Small intestine (tissue), 16 donors: ENCODE measurements at places on chromosomes 3 and 15. TPM values are rescaled to one million over a fixed set of nuclear protein-coding genes. Genes with fewer than 3 reads are reported as not detected.

- no peaks in the 10 kb centered on the region for H3K4me1 ChIP-seq
- no peaks in the 10 kb centered on the region for H3K27me3 ChIP-seq
- no peak overlapping the region for H3K4me3 ChIP-seq
- H3K27ac ChIP-seq, result no peak overlapping the region
- peaks cover 52% of the 10 kb centered on the region for H3K36me3 ChIP-seq
- no peak for DNase-seq
These were observed 60.0 kb downstream of the CCK start for GRCh38 chr3:42205800-42206514.

GRCh38 chr15:31161951-31162350 is 60.4 kb upstream of the TRPM1 start:
- peaks cover 3% of the 10 kb centered on the region for H3K4me1 ChIP-seq
- H3K4me3 ChIP-seq, result no peak overlapping the region
- DNase-seq, result no peak
- no peaks in the 10 kb centered on the region for H3K36me3 ChIP-seq
- no peaks in the 10 kb centered on the region for H3K27me3 ChIP-seq

The TADA3 gene
- polyA plus RNA-seq, result 43.0 TPM

The MYO9A gene
- polyA plus RNA-seq, result 10.1 TPM

The LRRC31 gene
- 26.4 TPM for polyA plus RNA-seq

GRCh38 chr3:72492240-72492639 is 356.0 kb downstream of the SHQ1 start:
- H3K27ac ChIP-seq, result no peak overlapping the region
- no peaks in the 10 kb centered on the region for H3K27me3 ChIP-seq
- H3K36me3 ChIP-seq, result no peaks in the 10 kb centered on the region
- H3K4me3 ChIP-seq, result no peak overlapping the region
- no peaks in the 10 kb centered on the region for H3K4me1 ChIP-seq

GRCh38 chr3:35971686-35972085 is 332.4 kb downstream of the ARPP21 start:
- no peak for DNase-seq
- no peaks in the 10 kb centered on the region for H3K27me3 ChIP-seq
- H3K4me1 ChIP-seq, result no peaks in the 10 kb centered on the region

DNA sequence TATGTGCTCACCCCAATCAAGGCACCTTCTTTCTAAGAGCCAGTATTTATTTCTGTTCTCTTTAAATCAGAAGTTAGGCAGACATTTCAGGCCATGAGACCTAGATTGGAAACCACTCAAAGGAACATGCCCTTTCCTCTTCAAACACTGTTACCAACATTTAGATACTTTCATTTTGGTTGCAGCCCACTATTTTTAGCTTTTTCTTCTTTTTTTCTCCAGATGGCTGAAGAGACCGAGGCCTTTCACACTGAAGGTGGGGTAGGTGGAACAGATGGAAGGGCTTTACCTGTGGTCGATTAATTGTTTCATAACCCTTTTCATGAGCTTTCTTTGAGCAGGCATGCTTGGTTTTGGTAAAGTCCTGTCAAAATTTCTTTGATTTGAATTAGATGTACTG is 10.9 kb upstream of the LZTFL1 start:
- no peaks in the 10 kb centered on the region for H3K36me3 ChIP-seq
- no peaks in the 10 kb centered on the region for H3K27me3 ChIP-seq
- no peaks in the 10 kb centered on the region for H3K4me1 ChIP-seq
- peak overlapping the region; percentile 38 for H3K27ac ChIP-seq

- no peak overlapping the region for H3K27ac ChIP-seq
- no peaks in the 10 kb centered on the region for H3K27me3 ChIP-seq
- DNase-seq, result no peak
- no peak overlapping the region for H3K4me3 ChIP-seq
These were observed 73.3 kb downstream of the MRPL46 start for GRCh38 chr15:88393719-88394519.

GRCh38 chr3:81995329-81995728 is 233.9 kb upstream of the GBE1 start:
- H3K36me3 ChIP-seq, result no peaks in the 10 kb centered on the region
- H3K27ac ChIP-seq, result no peak overlapping the region
- no peak overlapping the region for H3K4me3 ChIP-seq
- no peak for DNase-seq
- H3K27me3 ChIP-seq, result no peaks in the 10 kb centered on the region

The BFSP2 gene
- polyA plus RNA-seq, result 1.3 TPM

The CFAP91 gene
- polyA plus RNA-seq, result 0.43 TPM

DNA sequence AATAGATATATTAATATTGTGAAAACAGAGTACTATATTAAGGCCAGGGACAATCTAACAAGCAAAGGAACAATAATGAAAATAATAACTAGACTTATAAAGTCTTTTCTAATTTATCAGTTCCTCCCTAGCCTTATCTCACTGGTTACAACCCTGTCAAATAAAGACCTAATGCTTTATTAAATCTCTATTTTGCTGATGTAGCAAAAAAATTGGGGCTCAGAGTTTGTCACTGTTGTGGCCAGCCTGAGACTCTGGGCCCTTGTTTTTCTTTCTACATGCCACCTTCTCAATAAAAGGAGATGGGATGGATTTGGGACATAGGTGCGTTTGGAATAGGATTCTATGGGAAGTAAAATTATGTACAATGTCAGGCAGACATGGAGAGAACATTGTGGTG is 937.0 kb downstream of the IGSF11 start:
- no peaks in the 10 kb centered on the region for H3K36me3 ChIP-seq
- DNase-seq, result no peak
- no peak overlapping the region for H3K4me3 ChIP-seq

- peak; percentile 48 for DNase-seq
- H3K27ac ChIP-seq, result no peak overlapping the region
- no peak overlapping the region for H3K4me3 ChIP-seq
- H3K36me3 ChIP-seq, result no peaks in the 10 kb centered on the region
These were observed 25.2 kb downstream of the OXNAD1 start for GRCh38 chr3:16290007-16290826.

DNA sequence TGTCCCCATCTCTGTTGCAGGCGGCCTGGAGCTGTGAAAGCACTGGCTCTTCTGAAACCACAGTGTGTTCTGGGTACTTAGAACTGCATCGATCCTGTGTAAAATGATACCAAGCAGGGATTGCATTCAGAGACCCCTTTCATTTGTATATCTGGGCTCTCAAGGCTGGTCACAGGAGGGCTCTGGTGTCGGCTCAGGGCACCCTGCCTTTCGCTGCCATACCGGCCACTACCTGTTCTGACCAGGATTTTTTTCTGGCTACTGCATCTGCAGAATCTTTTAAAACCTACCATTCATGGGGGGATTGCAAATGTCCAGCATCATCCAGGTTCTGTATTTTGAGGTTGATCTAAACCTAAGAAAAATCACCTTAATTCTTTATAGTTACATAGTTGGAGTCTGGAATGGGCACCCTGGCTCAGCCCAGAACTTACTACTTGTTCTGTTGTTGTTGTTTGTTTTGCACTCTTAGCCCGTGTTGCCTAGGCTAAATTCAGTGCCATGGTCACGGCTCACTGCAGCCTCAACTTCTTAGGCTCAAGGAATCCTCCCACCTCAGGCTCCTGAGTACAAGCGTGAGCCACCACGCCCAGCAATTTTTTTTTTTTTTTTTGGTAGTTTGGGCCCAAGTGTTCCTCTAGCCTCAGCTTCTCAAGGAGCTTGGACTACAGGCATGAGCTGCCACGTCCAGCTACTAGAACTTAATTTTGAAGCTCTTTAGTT is 52.7 kb downstream of the TRIM71 start:
- no peak overlapping the region for H3K4me3 ChIP-seq
- H3K36me3 ChIP-seq, result no peaks in the 10 kb centered on the region
- H3K27ac ChIP-seq, result no peak overlapping the region
- no peak for DNase-seq

DNA sequence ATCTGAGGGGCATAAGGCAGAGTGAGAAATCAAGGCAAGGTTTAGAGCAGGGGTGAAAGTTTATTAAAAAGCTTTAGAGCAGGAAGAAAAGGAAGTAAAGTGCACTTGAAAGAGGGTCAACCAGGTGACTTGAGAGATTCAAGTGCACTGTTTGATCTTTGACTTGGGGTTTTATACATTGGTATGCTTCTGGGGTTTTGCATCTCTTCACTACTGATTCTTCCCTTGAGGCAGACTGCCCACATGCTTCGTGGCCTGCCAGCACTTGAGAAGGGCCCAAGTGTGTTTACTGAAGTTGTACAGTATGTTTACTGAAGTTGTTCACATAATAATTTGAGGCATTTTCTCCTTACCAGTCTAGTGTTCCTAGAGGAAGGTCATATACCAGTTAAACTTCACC is 367.0 kb upstream of the UBE2E2 start:
- H3K36me3 ChIP-seq, result no peaks in the 10 kb centered on the region
- no peak for DNase-seq
- no peaks in the 10 kb centered on the region for H3K4me1 ChIP-seq
- H3K27ac ChIP-seq, result peak overlapping the region; percentile 39
- H3K27me3 ChIP-seq, result no peaks in the 10 kb centered on the region

The CLRN1 gene
- polyA plus RNA-seq, result 4.3 TPM

- no peak overlapping the region for H3K27ac ChIP-seq
- H3K4me3 ChIP-seq, result no peak overlapping the region
- H3K27me3 ChIP-seq, result no peaks in the 10 kb centered on the region
- no peaks in the 10 kb centered on the region for H3K4me1 ChIP-seq
These were observed 78.9 kb downstream of the RBPMS2 start for GRCh38 chr15:64696481-64696880.

DNA sequence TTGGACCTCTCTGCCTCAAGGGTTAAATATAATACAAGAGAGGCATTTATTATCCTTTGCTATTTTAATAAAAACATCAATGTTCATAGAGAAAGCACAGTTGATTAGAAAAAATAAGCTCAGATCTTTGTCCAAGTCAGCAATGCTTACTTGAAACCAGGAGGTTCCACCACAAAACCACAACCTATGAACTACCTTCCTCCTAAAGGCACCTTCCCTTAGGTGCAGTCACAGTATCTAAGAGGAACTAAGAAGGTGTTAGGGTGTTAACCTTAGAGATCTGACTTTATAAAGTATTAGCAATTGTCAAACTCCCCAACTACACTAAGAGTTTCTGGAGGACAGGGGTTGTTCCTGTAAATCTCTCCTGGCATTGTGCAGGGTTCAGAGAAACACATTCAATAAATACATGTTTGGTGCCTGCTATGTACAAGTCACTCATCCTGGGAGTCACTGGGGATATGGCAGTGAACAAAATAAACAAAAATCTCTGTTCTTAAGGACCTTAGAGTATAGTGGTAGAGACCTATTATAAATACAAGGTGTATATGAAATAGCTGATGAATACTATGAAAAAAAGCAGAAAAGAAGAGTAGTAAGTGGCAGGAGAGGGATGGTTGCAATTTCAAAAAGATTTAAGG is 208.6 kb downstream of the NFKBIZ start:
- no peak overlapping the region for H3K4me3 ChIP-seq
- H3K4me1 ChIP-seq, result no peaks in the 10 kb centered on the region
- no peaks in the 10 kb centered on the region for H3K36me3 ChIP-seq
- no peak overlapping the region for H3K27ac ChIP-seq

The NPAP1 gene
- not detected for polyA plus RNA-seq

The AVEN gene
- polyA plus RNA-seq, result 12.4 TPM

DNA sequence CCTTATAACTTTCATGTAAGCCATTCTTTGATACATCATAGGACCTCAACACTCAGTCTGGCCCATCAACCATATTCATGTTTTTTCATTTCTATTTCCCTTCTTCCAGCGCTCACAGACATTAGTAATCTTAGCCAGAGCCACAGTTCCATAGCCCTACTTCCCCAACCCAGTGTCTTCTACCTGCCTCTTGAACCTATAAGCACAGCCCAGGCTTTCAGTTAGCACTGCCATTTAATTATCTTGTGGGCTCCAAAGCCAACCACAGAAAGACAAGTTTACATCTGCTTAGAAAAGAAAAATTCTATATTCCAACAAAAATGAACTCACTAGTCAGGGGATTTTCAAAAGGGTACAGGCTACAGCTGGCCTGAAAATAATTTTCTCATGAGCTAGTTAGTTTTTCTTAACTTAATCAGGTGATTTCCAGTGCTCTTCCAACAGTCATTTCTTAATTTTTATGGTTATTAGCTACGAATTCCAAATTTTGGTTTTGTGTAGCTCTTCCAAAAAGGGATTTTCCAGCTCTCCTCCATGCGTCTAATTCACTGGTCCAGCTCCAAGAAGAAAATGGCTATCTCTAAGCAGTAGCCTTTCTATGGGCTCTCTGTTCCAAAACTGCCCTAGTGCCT is 13.7 kb downstream of the CD200 start:
- no peak overlapping the region for H3K4me3 ChIP-seq
- DNase-seq, result no peak
- peaks cover 6% of the 10 kb centered on the region for H3K36me3 ChIP-seq

DNA sequence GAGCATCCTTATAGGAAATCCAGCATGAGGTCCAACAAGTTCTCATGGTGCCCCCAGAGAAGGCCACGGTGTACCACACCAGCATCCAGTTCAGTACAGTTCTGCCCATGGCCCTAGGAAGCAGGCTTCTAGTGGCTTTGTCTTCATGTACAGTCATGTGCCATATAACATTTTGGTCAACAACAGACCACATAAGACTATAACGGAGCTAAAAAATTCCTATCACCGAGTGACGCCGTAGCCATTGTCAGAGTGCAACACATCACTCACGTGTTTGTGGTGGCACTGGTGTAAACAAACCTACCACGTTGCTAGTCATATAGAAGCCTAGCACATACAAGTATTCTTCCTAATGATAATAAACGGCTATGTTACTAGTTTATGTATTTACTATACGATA is 209.0 kb downstream of the ARRDC4 start:
- H3K27ac ChIP-seq, result no peak overlapping the region
- no peak for DNase-seq
- H3K4me1 ChIP-seq, result no peaks in the 10 kb centered on the region
- no peaks in the 10 kb centered on the region for H3K27me3 ChIP-seq

DNA sequence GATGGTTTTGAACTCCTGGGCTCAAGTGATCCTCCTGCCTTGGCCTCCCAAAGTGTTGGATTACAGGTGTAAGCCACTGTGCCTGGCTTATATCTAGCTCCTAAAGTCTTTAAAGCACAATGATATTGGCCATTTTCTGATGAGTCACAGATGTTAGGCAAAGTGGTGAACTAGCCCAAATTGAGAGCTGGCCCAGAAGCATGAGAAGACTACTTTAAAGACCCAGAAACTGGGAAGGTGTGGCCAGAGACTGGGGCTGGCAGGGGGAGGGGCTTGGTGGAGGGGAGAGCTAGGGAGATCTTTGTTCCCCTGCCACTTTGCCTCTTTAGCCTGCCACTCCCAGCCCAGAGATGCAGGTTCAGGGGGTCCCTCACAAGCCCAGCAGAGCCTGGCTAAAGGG is 21.6 kb downstream of the CHRNA3 start:
- no peaks in the 10 kb centered on the region for H3K27me3 ChIP-seq
- H3K4me1 ChIP-seq, result no peaks in the 10 kb centered on the region
- no peak overlapping the region for H3K27ac ChIP-seq
- no peaks in the 10 kb centered on the region for H3K36me3 ChIP-seq
- no peak for DNase-seq

The PARP3 gene
- polyA plus RNA-seq, result 59.5 TPM

The CGNL1 gene
- 1.1 TPM for polyA plus RNA-seq

DNA sequence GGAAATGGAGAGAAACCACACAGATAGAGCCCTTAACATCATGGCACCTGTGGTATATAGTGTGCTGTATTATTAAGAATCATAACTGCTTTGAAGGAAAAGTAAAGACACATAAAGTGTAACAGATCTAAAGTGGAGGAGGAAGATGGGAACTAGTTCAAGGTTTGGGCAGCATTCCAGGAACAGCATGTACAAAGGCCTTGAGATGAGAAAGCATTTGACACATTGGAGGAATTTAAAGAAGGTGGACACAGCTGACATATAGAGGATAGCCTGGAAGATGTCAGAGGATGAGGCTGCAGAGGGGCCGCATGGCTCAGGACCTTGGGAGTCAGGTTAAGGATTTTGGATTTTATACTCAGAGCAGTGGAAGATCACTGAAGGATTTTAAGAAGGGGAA is 39.0 kb downstream of the LRTM1 start:
- no peak overlapping the region for H3K27ac ChIP-seq
- H3K4me3 ChIP-seq, result no peak overlapping the region
- no peaks in the 10 kb centered on the region for H3K27me3 ChIP-seq
- no peak for DNase-seq

The TM6SF1 gene
- polyA plus RNA-seq, result 4.7 TPM
